ENCODE measurements at places on chromosomes 6 and 20.

DNA sequence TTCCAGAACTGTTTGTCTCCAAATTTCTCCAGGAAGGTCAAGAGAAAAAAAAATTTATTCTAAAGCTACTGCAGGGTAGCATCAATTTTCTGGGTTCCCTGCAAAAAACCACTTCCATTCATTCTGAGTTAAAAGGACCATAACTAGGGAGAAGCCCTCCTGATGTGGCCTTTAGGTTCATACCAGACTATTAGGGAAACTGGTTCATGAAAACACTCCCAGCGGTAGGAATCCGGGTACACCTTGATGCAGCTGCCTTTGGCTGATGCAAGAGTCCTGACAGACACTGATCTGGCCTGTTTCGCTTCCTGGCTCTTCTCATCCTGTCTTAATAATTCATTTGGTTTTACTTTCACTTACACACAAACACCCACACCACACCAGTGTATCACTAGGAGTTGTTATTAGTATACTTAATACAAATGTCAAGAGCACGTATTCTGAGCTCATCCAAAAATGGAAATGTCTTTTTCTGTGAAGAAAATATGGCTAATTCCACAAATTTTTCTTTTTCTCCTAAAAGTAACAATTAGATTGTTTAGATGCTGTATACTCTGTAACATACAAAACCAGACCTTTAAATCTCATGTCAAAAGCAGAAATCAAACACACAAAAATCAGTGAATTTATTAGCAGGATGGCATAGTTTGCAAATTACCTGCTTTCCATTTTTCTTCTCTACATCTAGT is 38.4 kb upstream of the ARHGAP18 start:
- peak; percentile 54 for DNase-seq

- DNase-seq: no peak
Measured at GRCh38 chr20:44174996-44175765, 11.8 kb downstream of the JPH2 start.

DNA sequence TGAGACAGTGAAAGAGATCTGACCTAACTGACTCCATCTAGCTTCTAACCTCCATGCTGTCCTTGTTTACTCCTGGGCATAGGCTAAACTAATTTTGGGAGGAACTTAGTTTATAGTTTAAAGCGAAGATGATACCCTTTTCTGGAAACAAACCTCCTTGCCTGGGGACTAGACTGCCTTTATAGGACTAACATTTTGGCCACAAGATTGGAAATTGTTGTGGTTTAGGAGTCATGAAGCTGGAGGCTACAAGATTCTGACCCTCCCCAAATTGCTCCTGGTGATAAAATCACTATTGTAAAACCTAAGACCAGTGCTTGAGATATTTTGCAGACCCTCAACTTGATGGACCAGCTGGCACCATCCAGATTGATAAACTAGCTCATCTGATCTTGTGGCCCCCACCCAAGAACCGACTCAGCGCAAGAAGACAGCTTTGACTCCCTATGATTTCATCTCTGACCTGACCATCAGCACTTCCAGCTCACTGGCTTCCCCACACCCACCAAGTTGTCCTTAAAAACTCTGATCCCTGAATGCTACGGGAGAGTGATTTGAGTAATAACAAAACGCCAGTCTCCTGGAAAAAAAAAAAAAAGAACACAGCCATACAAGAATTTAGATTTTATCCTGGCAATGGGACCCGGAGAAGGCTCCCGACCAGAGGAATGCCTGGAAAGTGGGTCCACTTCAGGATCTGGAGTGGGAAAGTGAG is 63.0 kb downstream of the ABHD12 start:
- no peak for DNase-seq

GRCh38 chr20:12740647-12741046 is 268.1 kb upstream of the SPTLC3 start:
- no peak for DNase-seq

GRCh38 chr20:63442100-63442493 is 30.4 kb downstream of the KCNQ2 start:
- DNase-seq: peak; percentile 27

DNA sequence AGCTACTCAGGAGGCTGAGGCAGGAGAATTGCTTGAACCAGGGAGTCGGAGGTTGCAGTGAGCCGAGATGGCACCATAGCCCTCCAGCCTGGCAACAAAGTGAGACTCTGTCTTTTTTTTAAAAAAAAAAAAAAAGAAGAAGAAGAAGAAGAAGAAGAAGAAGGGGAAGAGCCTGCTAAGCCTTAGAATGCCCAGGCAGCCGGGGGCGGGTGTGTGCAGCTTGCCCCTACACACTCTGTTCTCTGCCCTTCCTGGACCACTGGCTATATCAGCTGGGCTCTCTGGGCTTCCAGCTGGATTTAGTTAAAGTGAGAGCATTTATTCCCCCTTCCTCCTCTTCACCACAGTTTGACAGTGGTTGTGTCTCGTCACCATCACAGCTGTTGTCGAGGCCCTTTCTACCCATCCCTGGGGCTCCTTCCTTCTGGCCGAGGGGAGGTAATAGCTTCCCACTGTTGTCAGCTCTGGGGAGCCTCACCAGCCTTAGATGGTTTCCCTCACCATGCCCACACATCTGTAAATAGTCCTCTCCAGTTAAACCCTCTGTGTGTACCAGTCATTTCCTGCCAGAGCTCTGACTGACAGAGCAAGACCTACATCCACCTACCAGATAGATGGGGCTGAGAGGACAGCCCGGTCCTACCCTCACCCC is 77.6 kb downstream of the TRERF1 start:
- DNase-seq: no peak

DNA sequence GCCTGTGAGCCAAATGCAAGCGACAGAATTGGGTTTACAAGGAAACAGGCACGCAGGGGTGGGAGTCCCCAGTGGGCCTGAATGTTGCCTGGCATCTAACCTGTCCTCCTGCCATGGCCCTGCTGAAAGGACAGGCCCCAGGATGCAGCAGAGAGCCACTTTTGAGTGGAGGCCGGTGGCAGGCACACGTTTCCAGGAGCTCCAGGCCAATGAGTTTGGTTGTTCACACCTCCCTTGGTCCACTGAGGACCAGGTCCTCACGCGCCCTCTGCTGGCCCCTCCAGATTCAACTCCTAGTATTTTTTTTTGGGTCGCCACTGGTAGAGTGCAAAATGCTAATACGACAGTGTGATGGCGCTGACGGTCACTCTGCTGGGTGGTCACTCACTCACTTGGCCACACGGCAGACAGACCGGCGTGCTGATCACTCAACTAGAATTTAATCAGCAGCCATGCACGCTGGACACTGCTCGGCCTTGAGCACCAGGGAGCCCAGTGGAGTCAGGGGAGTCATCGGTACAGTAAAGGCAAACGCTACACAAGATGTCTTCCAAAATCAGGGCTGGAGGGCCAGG is 81.7 kb upstream of the NFATC2 start:
- DNase-seq: peak; percentile 55

DNA sequence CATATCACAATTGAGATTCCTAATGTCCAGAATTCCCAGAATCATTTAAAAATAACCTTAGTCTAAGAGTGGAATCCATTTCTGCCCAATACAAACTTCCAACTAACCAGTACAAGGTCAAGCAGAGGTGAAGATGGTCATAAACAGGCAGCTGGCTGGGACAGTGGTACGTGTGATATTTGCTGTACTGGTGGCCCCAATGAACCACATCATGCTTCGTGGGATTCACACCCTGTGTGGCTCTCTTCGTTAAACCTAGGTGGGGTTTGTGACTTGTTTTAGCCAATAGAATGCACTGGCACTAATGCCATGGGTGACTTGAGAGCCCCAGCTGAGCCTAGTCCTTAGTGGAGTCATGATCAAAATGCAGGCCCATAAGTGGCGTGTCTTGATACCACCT is 286.6 kb downstream of the KIF16B start:
- DNase-seq: no peak

DNA sequence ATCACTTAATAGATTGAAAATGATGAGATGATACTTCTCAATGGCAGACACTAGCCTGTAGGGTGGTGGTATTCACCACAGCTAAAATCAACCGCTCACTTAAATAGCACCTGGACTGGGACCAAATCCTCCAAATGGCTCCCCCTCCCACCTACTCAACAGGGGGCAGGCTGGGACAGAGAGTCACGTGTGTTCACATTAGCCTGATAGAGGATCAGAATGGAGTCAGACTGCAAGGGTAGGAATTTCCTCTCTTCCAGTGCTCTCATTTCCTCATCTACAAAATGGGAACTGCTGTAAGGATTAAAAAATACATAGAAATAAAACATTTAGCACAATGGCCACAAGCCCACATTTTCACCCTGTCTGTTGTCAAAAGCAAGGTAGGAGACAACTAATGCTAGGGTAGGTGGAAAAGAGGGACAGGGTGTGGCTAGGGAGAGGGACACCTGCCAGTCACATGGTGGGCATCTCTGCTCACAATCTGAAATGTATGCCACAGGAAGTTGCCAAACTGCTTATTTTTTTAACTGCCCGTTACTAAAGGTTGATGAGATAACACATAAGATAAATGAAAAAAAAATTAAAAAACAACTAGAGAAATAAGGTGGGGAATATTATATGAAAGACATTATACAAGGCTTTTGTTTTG is 55.3 kb downstream of the BACH2 start:
- DNase-seq: no peak

GRCh38 chr6:73180763-73181619 is 44.3 kb downstream of the KHDC1L start:
- no peak for DNase-seq

DNA sequence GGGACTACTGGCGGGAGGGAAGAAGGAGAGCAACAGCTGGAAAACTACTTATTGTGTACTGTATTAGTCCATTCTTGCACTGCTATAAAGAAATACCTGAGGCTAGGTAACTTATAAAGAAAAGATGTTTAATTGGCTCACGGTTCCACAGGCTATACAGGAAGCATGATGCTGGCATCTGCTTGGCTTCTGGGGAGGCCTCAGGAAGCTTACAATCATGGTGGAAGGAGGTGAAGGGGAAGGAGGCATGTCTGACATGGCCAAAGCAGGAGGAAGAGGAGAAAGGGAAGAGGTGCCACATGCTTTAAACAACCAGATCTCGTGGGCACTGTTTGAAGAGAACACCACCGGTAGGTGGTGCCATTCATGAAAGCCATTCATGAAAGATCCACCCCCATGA is 67.3 kb downstream of the GMDS start:
- DNase-seq: no peak

GRCh38 chr20:24658920-24659660 is 189.7 kb downstream of the SYNDIG1 start:
- no peak for DNase-seq

DNA sequence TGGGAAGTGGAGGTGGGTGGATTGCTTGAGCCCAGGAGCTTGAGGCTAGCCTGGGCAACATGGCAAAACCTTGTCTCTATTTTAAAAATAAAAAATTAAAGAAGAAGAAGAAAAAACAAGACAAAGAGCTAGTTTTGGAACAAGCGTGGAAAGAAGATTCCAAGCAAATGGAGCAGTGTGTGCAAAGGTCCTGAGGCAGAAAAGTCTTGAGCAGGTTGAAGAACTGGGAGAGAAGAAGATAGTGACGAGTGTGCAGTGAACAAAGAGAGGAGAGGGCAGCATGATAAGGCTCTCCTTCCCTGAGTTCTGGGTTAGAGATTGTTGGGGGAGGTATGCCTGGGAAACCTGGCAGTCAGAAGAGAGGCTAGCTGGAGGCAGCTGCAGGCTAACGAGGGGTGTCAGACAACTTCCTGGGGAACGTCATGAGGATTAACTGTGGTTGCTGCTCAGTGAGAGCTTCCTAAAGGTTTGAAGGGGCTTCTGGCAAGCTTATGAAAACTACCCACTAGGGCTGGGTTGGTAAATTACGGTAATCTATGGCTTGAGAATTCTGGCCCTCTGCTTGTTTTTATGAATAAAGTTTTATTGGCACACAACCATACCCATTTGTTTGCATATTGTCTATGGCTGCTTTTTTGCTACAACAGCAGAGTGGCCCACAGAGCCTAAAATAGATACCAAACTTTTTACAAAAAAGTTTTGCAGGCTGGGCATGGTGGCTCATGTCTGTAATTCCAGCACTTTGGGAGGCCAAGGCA is 128.9 kb downstream of the ZFP64 start:
- DNase-seq: no peak

- DNase-seq: no peak
Measured at GRCh38 chr6:15914553-15914952, 214.3 kb upstream of the MYLIP start.

Measured in stimulated activated CD4-positive, alpha-beta T cell treated with anti-CD3 and anti-CD28 coated beads, TNF-alpha, amount 100 ng/mL, for 4 hours (primary cell).